ENCODE measurements at places on chromosomes 5 and 9. TPM values are rescaled to one million over a fixed set of nuclear protein-coding genes. Genes with fewer than 3 reads are reported as not detected.
A peak's percentile ranks its signal among the peaks of the same experiment; 100 is the strongest.

FST gene
- total RNA-seq = 91.6 TPM

CD274 gene
- total RNA-seq = 1.0 TPM

PKD2L2 gene
- not detected for total RNA-seq

MSMP gene
- 0.74 TPM for total RNA-seq

TAS2R1 gene
- not detected for total RNA-seq

FAM169A gene
- 34.5 TPM for total RNA-seq

- DNase-seq = peak; percentile 14
Measured at GRCh38 chr5:133694181-133694831, 82.0 kb upstream of the FSTL4 start.

DNA sequence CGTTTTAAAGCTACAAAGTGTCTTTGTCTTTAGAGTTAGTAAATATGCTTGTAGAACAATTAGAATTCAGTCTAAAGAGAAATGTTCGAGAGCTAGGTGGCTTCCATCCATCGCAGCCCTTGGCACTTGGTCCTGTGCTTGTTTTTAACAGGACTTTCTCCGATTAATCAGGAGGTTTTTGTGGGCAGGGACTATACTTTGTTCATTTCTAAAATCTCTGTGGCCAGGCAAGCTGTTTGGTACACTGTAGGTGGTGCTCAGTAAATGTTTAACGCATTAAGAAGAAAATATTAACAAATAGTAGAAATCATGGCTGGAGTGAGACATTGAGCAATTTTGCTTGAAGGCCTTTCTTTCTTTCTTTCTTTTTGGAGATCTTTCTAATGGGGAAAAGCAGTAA lies 20.8 kb downstream of the AGXT2 start:
- DNase-seq = no peak

DNA sequence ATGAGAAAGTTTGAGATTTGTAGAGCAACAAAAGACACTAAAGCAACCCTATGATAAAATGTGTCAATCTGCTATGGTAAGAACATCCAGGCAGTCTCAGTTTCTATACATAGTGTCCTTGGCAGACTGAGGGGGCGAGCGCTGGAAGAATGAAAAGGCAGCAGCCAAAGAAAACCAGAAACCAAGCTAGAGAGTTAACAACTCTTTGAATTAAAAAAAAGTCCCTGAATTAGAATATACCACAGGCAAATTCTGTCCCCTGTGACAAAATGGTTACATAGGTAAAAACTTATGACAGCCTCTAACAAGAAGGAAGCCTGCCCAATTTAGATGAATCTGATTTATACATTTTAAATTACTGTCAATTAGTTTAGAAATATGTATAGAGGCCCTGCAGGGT lies 106.7 kb downstream of the OXCT1 start:
- no peak for DNase-seq

DNA sequence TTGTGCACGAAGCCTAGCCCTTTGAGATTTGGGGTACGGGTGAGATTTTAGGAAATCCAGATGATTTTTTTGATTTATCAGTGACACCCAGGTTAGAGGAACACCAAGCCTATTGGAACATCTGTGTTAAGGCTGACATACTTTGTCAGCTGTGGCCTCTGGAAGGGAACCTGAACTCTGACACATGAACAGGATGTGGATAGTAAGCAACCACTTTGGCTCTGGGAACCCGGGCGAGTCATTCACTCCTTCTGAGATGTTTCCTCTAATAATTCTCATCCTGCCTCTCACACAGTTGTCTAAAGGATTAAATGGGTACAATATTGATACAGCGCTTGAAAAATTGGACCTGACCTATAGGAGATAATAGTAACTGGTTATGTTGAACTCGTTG lies 67.8 kb downstream of the FGF1 start:
- no peak for DNase-seq

DNA sequence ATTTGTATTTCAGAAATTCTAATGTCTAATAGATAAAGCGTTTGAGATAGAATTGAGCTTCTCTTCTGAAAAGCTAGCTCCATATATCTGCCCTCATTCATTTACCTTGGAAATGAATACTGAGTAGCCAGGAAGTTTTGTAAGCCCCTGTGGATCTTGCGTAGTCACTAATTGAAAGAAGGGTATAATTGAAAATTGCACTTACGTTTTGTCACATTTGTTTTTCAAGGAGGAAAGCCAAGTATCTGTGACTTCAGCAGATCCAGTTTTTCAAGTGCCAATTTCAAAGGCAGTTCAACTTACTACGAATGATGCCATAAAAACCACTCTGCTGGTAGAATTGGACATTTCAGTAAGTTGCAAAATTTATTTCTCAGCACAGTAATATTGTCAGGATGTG lies 14.0 kb downstream of the MTRR start:
- no peak for DNase-seq

DNA sequence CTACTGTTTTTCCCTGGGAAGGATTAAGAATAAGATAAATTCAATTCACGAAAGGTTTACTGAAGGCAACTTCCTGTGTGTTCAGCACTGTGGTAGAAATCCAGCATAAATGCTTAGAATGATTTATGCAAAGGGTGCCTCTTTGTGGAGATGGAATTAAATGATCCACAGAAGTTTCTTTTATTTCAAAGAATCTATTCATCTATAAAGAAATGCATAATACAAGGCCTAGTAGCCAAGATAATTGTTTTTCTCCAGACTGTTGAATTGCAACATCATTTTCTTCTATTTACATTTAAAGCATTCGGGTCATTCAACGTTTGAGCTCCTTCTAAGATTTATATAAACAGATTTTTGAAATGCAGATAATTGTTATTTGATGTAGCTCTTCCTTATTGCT lies 138.8 kb upstream of the NFIL3 start:
- DNase-seq = no peak

GRCh38 chr5:132489871-132490483 lies 596 bp downstream of the IRF1 start:
- peak; percentile 75 for DNase-seq

- DNase-seq = no peak
Measured at GRCh38 chr5:171149772-171150171, 159.3 kb upstream of the TLX3 start.

- no peak for DNase-seq
Measured at GRCh38 chr9:133137451-133138231, 16.6 kb upstream of the RALGDS start.

DNA sequence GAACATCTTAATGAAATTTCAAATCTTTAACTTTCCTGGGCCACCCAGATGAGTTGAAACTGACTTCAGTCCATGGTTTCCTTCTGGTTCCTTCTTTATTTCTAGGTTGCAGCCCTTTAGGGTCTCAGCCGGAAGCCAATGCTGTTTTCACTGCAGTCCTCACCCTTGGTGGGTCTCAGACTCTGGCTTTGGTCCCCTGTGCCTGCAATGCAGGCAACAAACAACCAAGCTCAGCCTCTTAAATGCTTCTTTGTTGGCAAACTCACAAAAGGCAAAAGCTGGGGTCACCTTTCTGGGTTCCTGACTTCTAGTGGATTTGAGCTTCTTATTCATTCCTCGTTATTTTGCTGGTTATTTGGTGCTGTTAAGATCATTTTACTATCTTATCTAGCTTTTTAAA lies 19.3 kb upstream of the APC start:
- DNase-seq = peak; percentile 57

- no peak for DNase-seq
Measured at GRCh38 chr5:165202519-165202910, 1697.1 kb downstream of the MAT2B start.

- no peak for DNase-seq
Measured at GRCh38 chr9:26033336-26033735, 355.1 kb upstream of the TUSC1 start.

DNA sequence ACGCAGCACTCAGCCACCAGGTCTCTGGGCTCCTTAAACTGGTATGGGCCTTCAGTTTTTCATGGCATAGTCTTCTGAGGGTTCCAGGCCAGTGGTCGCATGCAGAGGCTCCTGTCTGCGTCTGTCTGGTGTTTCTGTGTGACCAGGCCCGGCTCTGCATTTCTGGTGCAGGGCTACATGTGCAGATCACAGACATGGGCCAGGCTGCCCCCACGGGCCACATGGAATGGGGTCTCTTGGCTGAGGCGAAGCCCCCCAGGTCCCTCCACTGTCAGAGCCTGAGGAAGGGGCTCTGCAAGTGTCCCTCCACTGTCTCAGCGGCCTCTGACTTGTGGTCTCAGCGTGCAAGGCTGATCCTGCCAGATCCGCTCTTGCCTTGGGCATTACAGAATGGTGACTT lies 15.6 kb upstream of the CARD19 start:
- peak; percentile 28 for DNase-seq

DNA sequence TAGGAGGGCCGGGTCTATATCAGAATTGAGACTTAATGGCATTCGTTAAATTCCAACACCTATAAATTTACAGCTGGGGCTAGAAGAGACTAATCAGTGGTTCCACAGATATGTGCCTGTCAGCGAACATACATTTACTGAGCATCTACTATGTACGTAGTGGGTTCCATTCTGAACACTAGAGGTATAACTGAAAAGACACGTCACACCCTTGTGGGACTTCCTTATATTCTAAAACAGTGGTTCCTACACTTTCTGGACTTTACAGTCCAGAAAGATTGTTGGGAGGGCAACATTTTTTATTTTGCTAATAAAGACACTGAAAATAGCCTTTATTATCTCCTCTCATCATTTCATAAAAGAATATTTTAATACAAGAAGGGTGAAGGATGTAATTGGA lies 140.5 kb downstream of the SCAMP1 start:
- no peak for DNase-seq

GRCh38 chr5:28014779-28015178 lies 976.4 kb upstream of the CDH9 start:
- peak; percentile 69 for DNase-seq

DNA sequence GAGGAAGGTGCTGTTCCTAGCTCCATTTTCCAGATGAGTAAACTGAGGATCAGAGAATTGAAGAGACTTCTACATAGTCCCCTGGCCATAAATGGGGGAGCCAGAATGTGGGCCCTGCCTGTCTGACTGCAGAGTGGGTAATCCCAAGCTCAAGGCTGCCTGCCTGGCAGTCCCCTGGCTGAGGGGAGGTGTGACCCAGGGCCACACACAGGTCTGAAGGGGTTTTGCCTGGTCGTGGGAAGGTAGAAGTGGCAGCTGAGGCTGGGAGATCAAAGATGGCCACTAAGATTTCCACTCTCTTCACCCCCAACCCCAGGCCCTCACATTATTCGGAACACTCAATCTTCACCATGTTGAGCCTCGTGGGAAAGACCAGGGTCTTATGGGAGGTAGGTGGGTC lies 176.3 kb downstream of the MACROH2A1 start:
- DNase-seq = peak; percentile 11

GRCh38 chr5:24623031-24623430 lies 21.7 kb downstream of the CDH10 start:
- peak; percentile 51 for DNase-seq

Measured in endodermal cell (in vitro differentiated cells).